Stimulated activated CD8-positive, alpha-beta memory T cell treated with anti-CD3 and anti-CD28 coated beads, Interleukin-4, amount 100 ng/mL, for 4 hours (primary cell): ENCODE measurements at places on chromosomes 7 and 10.

DNA sequence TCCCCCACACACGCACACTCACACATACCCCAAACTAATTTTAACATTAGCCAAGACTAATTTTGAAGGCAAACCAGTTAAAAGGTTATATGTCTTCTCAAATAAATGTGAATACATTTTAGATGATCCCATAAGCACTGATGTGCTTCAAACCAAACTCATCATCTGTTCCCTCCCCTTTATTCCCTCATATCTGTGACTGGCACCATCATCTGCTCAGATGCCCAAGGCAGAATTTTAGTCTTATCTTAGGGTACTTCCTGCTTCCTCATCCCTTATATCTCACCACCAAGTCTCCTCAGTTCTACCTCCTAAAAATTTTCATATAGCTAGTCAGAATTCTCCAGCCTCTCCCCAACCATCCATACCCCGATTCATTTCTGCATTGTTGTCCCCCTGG lies 80.4 kb downstream of the UPF2 start:
- no peak for DNase-seq

GRCh38 chr7:110502888-110503465 lies 588.0 kb upstream of the LRRN3 start:
- DNase-seq, result no peak

DNA sequence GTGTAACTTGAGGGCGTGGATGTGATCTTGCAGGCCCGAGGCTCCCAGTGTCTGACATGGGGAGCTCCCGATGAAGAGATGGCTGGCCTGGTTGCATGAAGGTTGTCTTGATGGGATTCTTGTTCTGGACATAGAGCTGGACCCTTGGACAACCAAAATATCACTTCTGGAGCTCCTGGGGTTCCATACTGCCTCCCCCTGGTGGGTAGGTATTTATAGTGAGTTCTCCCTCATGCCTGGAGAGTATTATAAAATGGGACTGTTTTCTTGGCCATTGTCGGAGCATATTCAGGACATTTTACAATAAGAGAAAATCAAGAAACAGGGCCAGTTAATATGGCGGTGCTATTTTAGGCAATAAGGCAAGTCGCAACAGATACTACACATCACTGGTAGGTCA lies 32.6 kb upstream of the GIMAP8 start:
- DNase-seq, result no peak

DNA sequence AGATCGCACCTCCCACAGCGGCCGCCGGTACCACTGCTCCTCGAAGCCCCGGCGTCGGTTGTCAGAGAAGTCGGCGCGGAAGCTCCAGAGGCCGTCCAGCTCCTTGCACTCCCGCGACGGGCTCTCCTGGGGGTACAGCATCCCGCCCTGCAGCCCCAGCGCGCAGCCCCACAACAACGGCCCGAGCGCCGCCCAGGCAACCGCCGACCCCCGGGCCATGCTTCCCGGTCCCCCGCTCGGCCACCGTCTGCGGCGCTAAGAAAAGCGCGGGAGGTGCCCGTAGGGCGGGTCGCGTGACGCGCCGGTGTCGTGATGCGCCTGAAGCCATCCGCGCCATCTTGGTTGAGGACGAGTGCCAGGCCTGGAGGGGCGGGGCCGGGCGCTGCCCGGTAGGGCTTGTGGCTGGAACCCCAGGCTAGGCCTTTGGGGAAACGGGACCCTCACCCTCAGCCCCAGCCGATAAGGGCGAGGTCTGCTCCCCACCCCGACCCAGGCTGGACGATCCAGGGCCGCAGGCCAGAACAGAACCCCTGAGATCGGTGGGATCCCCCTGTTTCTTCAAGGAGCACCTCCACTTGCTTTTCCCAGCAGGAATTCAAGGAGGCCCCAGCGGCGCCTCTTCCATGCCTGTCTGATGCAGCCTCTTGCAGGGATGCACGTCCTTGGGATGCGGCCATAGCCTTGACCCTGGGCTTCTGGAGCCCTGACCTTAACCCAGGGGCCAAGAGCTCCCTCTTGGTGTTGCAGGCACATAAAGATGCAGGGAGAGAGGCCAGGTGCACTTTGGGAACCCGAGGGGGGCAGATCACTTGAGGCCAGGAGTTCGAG lies at the start of gene GUSB:
TSS of gene GUSB (minus strand) at position 249 of the 828 bp plus-strand sequence. CDS start at position 219, 30 bp downstream.
- DNase-seq, result peak; percentile 79

DNA sequence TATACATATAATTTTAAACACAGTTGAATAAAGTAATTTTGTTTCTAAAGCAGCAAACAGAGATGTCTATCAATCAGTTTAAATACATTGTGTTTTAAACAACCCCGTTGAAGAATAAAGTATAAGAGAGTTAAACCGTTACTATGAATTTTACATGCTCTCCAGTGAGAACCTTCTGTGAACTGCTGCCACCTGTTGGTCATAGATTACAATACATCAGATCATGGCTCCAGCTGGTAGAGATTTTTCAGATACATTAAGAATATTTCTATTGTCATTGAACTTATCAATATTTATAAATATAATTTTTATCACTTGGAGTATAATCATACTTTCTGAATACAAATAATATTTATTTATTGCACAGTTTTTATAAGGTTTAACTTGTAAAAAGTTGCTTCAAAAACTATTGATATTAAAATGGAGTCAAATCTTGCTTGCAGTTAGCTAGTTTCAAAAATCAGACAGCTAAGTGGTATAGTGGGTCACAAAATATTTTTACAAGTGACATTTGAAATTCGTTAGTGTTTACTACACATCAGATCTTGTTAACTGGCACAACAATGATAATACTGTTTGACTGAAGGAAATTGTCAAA lies 561.2 kb upstream of the PHF14 start:
- DNase-seq, result no peak

DNA sequence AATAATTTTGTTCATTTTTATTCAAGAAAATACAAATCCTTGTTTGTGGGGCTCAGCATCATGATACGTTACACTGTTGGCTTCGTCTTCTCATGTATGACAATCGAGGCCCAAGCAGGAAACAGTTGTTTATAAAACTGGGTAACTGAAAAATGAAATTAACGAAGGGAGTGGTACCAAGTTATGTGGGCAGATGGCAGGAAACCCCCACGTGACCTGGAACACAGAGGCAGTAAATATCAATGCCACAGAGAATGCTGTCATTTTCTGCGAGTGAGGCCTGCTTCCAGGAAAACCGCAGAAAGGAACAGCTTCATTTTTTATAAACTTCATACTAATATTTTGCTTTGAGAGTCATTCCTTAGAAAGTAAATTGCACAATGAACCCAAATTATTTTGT lies 201.0 kb upstream of the ADARB2 start:
- DNase-seq, result peak; percentile 12

- DNase-seq, result no peak
These were observed 82.2 kb downstream of the CFAP58 start for GRCh38 chr10:104435822-104436221.

- DNase-seq, result no peak
These were observed 106.6 kb downstream of the ADAM22 start for GRCh38 chr7:88040694-88041093.

DNA sequence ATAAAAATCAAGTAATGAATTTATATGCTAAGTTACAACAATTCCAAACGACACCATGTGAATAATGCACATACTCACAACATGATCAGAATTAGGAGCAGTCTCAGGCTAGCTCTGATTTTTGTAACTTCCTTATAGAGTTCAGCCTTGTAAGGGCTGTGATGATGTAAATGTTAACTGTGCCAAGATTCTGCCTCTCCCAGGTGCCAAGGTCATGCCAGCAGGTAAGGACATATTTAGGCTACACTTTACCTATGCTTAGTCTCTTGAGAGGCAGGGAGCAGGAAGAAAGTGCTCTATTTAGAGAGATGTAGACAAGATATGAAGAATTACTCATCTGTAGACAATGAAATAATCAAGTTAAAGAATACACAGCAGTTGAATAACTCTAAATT lies 53.6 kb upstream of the AGR3 start:
- no peak for DNase-seq

DNA sequence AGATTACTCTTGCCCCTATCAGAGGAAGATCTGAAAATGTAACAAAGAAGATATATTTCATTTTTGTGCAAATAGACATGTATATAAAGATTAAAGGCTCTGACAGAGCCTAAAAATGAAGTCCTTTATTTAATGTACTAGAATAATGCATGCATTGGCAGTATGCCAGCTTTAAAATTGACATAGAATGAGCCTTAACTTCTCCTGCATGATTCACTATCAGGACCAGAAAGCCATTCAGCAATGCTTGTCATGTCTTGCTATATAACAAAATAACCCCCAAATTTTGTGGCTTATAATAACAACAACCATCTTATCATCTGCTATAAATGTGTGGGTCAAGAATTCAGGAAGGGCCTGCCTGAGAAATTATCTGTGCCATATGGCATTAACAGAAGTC lies 411.9 kb downstream of the GRM8 start:
- no peak for DNase-seq

GRCh38 chr7:92244808-92245486 lies 767 bp downstream of the KRIT1 start:
- DNase-seq, result no peak

DNA sequence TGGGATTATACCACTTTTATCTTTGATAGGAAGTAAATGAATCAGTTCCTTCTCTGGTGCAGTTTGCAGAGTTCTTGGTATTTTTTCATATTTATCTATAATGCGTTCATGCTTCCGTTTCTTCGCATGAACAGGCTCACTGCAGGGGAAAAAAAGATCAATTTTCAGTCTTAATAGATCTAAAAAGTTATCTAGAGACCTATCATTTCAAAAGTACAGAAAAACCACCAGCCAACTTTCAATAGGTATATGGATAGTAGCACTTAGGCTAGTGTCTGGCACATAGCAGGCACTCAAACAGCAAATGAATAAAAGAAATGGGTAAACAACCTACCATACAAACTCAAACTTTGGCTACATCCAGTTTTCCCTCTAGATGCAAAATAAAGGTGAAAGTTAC lies 5.5 kb downstream of the NOC3L start:
- DNase-seq, result no peak

DNA sequence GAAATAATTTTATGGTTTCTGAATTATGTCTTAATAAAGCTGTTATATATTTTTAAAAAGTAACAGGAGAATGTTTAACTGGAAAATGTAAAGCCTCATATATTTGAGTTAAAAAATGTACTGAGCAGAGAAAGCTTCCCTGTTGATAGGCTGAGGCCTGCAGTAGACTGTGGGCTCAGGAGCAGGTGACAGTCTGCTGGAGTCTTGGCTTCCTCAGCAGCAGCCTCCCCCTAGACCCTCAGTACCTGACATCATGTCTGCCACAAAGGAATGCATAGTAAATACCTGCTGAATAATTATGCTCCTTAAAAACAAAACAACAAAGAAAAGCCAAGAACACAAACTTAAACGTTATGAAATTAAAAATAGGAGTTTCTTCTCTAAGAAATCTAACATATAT lies 73.9 kb upstream of the NOBOX start:
- DNase-seq, result no peak

DNA sequence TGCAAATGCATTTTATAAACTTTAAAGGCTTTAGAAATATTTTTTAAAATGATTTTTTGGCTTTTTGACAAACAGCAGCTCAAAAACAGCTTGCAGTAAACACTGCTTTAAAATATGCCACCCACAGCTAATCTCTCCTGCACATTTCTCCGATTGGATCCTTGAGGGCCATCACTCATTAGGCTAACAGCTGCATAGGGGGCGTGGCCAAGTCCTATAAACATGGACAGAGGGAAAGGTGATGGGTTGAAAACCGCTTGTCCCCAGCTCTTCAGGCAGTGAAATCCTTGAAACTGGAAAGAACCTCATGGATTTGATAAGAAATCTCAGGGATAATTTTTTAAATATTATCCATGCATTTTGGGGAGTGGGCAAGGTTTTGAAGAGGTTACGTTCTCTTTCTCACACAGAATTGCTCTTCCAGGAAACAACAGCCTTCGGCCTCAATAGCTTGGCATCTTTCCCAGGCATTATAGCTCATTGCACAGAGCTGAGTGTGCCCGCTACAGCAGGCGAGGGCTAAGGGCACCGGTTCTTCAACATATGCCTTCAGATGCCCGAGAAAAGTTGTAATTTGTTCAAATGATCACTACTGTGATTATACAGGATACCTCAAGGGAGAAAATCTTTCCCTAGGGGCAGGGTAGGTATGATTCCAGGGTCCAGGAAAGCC lies 1.7 kb downstream of the PLEKHS1 start:
- no peak for DNase-seq

DNA sequence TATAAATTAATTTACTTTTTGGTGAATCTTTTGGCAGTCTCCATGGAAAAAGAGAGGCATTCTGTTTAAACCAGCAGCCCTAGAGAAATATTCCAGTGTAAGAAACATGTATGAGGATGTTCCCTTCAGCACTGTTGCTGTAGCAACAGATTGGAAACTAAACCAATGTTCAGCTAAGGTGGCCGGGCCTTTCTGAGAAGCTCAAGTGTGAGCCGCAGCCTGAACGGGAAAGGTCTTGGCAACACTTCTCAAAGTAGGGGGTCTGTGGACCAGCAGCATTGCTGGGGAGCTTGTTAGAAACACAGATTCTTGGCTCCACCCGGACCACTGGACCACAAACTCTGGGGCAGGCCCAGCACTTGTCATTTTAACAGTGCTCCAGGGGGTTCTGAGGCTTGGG lies 36.2 kb downstream of the RAMP3 start:
- DNase-seq, result no peak

DNA sequence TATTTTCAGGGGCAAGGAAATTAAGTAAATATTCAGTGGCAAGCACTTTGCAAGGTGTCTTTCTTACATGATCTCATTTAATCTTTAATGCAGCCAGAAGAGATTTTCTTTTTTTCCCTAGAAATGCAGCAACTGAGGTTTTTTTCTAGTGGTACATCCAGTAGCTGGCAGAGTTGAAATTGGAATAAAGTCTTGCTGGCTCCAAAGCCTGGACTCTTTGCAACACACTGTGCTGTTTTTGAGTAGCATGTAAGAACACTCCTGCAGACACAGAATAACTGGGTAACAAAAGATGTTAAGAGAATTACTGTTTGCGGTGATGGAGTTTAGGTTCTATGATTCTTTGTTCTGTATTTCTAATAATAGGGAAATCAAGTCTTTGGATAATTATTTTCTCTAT lies 123.6 kb downstream of the PON1 start:
- DNase-seq, result no peak

DNA sequence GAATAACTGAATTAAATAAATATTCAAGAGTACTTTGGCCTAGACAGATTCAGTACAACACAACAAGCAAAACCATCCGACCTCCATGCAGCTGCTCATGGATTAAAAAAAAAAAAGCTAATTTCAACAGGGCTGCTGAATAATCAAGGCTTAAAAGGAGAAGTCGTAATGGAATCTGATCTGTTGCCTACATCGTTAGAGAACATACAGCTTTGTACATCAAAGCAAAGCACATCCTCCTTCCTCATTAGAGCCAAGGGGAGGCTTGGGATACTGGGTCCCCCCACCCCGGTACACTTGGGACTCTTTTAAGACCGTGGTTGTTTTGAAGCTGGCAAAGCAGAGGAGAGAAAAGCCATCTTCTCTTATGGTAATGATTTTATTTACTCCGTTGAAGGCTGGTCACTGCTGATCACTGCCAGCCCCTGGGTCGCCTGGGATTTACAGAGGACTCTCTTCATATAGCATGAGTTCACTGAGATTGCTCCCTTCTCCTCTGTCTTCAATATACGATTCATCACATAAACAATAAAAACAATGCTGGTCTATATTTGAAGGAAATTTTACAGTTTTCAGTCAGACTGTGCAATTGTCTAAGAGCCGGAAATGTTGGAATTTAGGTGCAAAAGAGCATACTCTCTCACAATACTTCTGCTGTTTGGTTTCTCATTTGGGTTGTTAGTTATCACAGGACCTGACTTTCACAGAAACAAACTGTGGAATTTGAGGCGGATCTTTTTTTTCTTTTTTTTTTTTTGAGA lies 148.8 kb downstream of the FAM107B start:
- no peak for DNase-seq
